ENCODE measurements at places on chromosomes 5 and 9.
A peak's percentile ranks its signal among the peaks of the same experiment; 100 is the strongest.

GRCh38 chr5:98308231-98308630 is 465.2 kb upstream of the RGMB start:
- no peak for DNase-seq

- DNase-seq, result no peak
Measured at GRCh38 chr5:125559296-125559695, 812.9 kb upstream of the ZNF608 start.

DNA sequence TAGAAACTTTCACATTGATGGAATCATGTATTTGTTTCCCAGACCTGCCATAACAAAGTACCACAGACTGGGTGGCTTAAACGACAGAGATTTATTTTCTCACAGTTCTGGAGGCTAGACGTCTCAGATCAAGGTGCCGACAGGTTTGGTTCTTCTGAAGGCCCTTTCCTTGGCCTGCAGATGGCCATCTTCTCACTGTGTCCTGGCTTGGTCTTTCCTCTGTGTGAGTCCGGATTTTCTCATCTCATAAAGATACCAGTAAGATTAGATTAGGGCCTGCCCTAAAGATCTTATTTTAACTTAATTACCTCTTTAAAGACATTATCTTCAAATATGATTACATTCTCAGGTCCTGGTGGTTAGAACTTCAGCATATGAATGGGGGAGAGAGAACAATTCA is 5.8 kb downstream of the USP20 start:
- DNase-seq, result no peak

- DNase-seq, result peak; percentile 92
Measured at GRCh38 chr5:170216257-170216864, 16.4 kb upstream of the C5orf58 start.

All from Karpas-422 (cell line).